ENCODE measurements at places on chromosomes 5 and 9.
A peak's percentile ranks its signal among the peaks of the same experiment; 100 is the strongest.

DNA sequence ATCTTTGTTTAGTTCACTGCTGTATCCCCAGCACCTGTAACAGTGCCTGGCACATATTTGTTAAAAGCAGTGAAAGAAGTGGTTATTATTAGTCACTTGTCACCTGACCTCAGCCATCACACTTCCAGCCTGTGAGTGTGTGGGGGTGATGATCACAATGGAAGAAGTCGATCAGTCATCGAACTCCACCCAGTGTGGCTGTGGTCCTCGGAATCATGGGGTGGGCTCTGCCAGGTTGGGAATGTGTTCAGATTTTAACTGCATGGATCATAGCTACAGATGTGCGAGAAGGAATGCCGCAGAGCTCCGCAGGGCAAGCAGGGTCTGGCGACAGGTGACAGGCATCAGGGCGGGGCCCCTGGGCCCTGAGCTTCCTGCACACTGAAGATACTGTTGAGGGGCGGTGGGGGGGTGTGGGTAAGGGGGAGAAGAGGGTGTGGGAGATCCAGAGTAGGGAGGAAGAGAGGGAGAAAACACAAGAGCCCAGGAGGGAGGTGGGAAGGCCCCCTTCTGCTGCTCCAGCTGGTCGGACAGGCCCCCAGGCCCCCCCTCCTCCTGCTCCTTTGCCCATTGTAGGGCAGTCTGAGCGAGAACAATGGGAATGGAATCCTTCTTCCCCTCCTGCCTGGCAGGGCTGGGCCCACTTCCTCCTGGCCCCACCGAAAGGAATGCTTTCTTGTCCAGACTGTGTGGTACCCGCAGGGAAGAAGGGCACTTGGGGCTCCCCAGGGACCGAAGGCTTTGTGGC lies 89.6 kb downstream of the SPRY4 start:
- DNase-seq, result no peak

DNA sequence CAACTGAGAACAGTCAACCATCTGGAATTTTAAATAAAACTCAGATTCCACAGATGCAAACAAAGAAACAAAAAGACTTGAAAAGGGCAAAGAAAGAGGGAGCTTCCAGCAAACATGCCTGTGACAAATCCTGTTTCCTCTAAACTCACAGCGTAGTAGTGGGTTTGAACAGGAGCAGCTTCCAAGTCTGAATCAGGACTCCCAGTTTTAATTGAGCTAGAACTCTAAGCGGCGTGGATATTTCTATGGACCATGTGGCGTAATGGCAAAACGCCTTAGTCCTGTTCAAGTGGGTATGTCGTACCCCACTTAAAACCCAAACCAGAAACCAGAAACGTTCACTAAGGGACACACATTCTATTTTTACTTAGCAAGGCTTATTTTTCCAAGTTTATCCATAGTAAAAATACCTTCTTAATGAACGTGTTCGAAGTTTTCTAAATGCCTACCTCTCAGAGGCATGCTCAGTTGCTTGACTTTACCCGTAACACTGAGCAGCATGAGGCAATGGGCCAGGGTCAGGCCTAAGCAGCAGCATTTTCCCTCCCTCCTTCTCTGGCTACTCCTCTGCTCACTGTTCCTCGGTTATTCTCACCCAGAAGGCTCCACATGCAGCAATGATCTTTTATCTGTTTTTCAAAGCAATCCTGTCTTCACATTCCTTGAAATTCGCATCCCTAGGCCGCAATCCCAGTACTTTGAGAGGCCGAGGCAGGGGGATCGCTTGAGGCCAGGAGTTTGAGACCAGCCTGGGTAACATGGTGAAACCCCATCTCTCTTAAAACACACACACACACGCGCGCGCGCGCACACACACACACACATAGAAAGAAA lies 77.9 kb downstream of the FNBP1 start:
- no peak for DNase-seq

GRCh38 chr5:151345808-151346478 lies 1.4 kb downstream of the SLC36A2 start:
- no peak for DNase-seq

DNA sequence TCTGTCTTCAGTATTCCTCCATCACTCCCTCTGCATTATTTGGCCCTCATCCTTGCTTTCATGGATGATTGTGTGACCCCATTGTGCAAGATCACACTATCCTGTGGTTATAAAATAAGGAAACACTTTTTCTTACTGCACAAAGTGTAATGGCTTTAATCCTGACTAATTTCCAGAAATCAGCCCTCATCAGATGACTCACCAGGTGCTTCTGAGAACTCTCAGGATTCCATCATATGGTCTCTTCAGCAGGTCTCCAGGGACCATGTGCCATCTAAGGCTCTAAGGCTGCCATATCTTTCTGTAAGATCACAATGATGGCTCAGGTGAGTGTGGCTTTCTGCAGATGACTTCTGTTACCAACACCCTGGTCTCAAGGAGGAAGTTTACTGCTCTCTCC lies 27.3 kb upstream of the FER start:
- no peak for DNase-seq

GRCh38 chr5:41176952-41177351 lies 36.4 kb downstream of the C6 start:
- DNase-seq, result peak; percentile 38

GRCh38 chr9:2765250-2765880 lies 48.1 kb downstream of the KCNV2 start:
- DNase-seq, result no peak

DNA sequence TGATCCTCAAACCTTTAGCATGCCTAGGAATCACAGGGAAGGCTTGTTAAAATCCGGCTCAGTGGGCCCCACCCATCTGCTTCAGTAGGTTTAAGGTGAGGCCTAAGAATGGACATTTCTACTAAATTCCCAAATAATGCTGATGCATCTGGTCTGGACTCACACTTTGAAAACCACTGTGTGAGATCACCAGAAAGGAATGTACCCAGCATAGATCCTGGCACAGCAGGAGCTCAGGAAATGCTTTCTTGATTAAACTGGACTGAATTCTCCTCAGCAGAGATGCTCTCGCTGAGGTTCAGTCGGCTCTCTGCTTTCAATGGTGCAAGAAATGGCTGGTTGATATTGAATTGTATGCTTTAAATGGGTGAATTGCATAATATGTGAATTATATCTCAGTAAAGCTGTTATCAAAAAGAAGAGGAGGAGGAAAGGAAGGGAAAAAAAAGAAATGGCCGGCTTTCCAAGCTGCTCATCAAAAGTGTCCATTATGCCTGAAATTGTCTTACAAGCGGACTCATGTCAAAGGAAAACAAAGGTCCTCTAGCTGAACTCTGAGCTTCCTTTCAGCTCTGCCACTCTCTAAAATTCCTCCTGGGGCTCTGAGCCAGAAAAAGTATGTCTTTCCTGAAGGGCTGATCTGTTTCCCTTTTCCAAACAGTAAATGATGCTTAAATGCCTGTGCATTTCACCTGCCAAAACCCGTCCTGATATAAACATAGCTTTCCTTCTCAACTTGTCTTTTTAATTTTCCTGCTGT lies 77.6 kb upstream of the SAP30L start:
- peak; percentile 90 for DNase-seq

DNA sequence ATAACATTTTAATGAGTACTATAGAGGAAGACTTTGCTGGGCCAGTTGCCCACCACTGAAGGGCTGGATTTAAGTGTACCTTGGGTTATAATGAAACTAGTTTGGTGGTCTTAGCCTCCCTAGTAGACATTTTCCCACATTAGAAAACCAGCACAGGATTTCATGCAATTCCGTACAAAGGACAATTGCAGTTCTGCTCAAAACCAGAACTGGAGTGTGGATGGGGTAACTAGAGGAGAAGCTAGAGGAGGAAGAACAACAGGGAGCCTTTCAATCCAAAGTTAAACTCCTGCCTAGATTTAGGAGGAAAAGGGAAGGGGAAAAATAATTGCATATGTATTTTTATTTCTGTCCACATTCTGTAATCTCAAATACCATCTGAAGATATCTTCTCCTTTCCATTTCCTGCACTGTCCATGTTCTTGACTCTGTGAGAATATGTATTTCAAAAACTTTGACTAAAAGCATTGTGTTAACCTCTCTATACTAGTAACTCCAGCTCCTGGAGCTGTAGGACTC lies 97.5 kb upstream of the SSBP2 start:
- no peak for DNase-seq
